Spleen (tissue), 13 donors: ENCODE measurements at places on chromosomes 1 and 21.

- DNase-seq: no peak
Observed at GRCh38 chr1:79657951-79658658, 651.6 kb upstream of the ADGRL4 start.

DNA sequence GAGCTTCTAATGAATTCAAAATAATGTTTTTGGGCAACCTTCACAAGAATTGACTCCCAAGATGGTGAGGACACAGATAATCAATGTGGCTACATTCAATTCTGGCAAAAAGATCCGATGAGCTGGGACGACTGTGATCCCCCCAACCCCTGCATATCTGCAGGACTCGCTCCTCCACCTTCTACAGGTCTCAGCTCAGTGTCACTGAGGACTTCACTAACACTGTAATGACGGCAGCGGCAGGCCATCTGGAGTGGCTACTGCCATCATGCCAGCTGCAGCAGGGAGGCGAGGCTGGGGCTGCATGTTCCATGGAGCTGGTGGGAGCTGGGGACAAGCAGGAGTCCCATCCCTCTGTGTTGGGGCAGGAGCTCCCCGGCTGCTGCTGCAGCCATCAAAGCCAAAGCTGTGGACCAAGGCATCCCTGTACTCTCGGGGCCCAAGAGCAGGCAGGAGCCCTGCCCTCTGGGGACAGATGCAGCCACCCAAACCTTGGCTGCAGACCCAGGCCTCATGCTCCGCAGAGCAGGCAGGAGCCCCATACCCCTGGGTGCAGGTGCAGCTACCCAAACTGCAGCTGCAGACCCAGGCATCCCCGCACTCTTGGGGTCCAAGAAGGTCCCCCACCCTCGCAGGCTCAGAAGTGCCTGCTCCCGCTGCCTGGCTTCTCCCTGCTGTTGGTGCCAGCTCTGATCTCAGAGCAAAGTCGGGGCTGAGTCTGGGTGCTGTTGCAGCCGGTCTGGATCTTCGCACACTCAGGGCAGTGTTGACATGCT lies 12.2 kb upstream of the DHRS3 start:
- DNase-seq: peak; percentile 53

DNA sequence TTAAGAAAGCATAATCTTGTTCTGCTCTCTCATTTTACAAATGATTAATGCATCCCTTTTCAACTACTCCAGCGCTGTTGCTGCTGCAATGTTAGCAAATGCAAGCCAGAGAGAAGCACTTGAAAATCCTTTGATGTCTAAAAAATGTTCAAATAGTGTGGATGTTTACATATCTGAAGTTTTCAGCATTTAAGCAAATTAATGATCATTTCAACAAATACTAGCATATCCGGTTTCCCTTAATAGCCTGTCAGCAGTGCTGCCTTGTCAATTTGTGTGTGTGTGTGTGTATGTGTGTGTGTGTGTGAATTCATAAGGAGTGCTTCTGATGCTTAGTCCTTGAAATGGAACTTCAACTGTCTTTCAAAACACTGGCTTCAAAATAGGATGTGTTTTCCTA lies 48.1 kb upstream of the WNT2B start:
- no peak for DNase-seq

- no peak for DNase-seq
Observed at GRCh38 chr1:67227196-67227595, 60.9 kb downstream of the IL23R start.

DNA sequence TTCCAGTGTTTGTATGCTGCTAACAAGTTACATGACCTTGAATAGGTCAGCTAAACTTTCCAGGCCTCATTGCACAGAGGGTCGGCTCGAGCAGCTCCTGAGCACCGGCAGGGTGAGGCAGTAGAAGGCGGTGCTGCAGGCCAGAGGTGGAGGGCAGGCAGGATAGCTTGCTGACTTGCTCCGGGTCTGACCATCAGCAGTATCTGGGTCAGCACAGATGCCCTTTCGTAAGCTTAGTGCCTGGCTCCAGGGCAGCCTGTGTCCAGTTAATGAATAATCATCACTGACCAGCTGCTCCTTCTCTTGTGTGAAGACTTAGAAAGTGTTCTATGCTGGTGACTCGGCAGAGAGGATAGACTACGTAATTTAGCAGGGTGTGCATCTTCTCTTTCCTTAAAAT lies 6.9 kb downstream of the MAPKAPK2 start:
- DNase-seq: no peak

GRCh38 chr1:234154320-234155251 lies 218.7 kb upstream of the COA6 start:
- DNase-seq: no peak

DNA sequence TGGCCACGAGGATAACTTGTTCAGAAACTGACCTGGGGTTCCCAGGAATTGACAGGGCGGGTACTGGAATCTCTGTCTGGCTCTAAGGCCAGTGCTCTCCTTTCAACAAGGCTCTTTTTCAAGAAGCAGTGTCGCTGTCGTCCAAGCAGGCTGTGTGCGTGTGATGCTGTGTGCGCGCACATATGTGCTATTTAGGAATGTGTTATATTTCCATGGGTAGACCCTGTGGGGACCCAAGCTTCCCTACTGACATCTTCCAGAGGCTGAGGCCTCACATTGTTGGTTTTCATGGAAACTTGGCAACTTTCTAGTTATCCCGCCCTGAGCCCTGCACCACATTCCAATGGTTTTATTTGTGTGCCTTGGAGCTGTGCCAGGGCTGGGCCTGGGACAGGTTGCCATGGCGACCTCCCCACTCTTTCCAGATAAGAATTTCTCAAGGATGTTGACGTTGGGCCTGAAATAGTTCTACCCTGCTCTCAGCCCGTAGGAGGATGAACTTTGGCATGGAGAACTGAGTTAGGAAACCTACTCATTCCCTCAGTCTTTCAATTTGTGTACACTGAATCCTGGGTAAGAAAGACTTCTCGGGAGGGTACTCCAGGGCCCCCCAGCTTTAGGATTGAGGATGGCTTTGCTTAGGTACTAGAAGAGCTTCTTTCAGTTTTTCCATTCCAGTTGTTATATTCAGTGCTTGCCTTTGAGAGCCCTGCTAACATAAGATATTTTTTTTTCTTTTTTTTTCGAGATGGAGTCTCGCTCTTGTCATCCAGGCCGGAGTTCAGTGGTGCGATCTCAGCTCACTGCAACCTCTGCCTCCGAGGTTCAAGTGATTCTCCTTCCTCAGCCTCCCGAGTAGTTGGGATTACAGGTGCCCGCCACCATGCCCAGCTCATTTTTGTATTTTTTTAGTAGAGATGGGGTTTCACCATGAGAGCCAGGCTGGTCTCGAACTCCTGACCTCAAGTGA lies 38.8 kb upstream of the SRSF10 start:
- no peak for DNase-seq
